ENCODE measurements at places on chromosomes 12 and 14.

GRCh38 chr12:117120787-117121186, 21.6 kb upstream of the TESC start:
- DNase-seq, result peak; percentile 60

GRCh38 chr12:97716356-97716755, 253.8 kb downstream of the RMST start:
- no peak for DNase-seq

DNA sequence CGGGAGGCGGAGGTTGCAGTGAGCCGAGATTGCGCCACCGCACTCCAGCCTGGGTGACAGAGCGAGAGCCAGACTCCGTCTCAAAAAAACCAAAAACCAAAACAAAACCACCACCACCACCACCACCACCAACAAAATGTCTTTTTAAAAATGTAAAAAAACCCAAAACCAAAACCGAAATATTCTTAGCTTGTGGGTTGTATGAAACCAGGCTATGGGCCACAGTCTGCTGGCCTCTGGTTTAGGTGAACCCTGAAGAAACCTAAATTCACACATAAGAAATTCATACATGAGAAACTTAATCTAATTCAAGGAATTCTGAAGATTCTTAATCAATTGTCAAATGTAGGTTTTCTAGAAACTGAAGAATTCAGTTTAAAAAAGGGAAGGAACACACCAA, 37.6 kb downstream of the INSM2 start:
- DNase-seq, result no peak

- DNase-seq, result no peak
Observed at GRCh38 chr12:69330475-69331473, 17.4 kb upstream of the LYZ start.

DNA sequence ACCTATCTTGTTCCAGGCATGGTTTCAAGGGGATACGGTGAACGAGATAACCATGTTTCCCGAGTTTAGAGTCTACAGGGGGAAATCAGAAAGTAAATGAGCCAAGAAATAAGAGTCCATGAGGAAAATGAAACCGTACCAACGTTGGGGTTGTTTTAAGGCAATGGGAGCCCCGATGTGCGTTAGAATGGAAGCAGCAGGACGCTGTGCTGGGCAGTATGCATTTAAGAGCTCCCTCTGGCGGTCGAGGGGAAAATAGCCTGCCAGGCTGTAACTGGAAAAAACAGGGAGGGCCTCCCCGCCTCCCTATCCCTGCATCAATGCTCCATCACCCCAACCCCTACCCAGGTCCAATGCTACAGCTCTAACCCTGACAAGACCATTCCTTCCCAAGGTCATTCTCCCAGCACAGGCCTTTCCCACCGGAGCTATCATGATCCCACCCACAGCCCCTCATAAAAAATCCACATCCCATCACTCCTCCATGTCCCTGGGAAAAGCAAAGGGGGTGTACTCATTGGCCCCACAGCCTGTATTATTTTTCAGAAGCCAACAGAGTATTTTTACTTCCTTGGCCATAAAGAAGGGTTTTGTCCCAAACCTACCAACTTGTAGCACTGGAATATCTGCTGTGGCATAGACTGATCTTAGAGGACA, 226.3 kb upstream of the NOS1 start:
- peak; percentile 35 for DNase-seq

DNA sequence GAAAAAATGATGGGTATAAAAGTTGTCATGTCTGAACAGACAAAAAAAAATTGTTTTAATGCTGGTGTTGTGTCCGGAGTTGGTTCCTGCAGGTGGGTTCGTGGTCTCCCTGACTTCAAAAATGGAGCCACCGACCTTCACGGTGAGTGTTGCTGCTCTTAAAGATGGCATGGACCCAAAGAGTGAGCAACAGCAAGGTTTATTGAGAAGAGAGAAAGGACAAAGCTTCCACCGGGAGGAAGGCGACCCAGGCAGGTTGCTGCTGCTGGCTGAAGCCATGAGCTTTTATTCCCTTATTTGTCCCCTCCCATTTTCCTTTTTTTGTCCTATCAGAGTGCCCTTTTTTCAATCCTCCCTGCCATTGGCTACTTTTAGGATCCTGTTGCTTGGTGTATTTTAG, at the start of gene TAS2R31:
Gene TAS2R31, minus strand, starts transcription at position 101 of the 400 bp plus-strand sequence. Its CDS starts 72 bp downstream, at position 29.
- DNase-seq, result no peak
